Effector memory CD4-positive, alpha-beta T cell (primary cell): ENCODE measurements at places on chromosomes 6 and 20.

DNA sequence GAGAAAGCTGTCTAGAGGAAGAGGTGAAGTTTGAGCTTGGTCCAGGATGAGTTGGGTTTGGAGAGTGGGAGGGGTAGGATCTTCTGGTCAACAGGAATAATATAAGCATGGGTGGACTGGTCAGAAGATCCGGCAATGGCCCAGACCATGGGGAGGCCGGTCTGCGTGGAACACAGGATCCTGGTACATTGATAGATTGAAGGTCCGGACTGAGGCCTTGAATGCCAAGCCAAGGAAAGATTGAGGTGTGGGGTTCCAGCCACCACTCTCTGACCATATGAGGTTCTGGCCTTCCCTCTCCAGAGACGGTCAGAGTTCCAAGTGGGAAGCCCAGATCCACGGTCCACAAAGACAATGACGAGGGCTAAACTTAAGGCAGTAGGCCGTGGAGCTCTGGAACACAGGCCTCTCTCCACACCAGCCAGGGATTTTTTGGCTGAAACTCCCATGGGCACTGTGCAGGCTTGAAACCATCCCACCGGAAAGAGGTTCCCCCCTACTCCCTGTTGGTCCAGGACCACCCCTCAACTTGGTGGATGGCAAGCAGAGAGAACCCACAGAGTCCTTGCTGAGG, 3.2 kb downstream of the MDFI start:
- DNase-seq: no peak

DNA sequence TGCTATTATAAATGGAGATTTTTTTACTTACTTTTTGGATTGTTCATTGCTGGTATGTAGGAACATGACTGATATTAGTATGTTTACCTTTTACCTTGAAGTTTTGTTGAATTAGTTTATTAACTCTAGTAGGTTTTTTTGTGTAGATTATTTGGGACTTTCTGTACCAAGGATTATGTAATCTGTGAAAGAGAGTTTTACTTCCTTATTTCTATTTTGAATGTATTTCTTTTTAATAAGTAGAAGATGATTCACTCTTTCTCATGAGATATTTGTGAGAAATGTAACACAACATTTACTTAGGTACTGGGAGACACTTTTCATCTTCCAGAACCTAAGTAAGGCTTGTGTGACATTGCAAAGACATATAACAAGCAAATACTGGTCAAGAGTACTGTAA, 473.9 kb upstream of the HS3ST5 start:
- DNase-seq: no peak

DNA sequence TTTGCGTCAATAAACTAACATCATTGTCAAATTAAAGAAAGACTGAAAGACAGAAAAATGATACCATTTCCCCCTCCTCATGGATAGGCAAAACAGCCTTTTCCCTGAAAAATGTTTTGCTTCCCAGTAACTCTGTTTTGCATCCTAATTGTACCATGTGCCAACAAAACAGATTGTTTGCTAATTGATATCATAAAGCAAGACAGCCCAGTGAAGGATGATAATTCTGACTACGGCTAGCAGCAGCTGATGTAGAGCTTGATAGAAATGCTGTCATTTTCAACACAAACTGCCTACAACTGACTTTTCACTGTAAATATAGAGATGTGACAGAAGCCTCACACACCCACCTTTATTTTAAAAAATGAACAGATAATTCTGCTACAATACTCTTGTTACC, 1061.6 kb downstream of the HACE1 start:
- DNase-seq: no peak

DNA sequence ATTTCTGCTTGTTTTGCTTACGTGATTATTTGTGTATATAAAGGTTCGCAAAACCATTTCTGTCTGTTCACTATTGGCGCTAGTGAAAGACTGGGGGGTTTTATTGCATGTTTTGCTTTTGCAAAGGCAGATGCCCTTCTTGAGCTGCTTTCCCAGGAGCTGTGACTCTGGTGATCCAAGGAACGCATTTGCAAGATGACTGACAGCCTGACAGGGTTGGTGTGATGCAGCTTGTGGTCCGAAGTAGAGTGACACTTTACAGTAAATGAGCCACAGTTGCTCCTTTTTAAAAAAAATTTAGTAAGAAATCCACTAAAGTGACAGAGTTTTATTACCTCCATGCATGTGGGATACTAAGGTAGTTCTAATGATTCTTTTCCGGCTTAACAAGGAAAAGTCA, 73.7 kb downstream of the TPD52L1 start:
- DNase-seq: no peak

- no peak for DNase-seq
These were observed 26.6 kb upstream of the ELMO2 start for GRCh38 chr20:46433051-46433450.

- no peak for DNase-seq
These were observed 101.5 kb upstream of the SCP2D1 start for GRCh38 chr20:18712131-18712530.

GRCh38 chr6:84026721-84027164, 6.8 kb upstream of the MRAP2 start:
- no peak for DNase-seq
